ENCODE measurements at places on chromosomes 4 and X.
A peak's percentile ranks its signal among the peaks of the same experiment; 100 is the strongest.

GRCh38 chr4:5292101-5292500, 240.8 kb downstream of the STK32B start:
- no peak for DNase-seq

GRCh38 chr4:17058916-17059741, 160.7 kb upstream of the LDB2 start:
- no peak for DNase-seq

- DNase-seq, result peak; percentile 14
Measured at GRCh38 chr4:153318696-153319320, 25.7 kb upstream of the MND1 start.

- DNase-seq, result no peak
Measured at GRCh38 chrX:39425124-39425806, 624.0 kb downstream of the MID1IP1 start.

- DNase-seq, result no peak
Measured at GRCh38 chr4:125719987-125720386, 405.2 kb downstream of the FAT4 start.

DNA sequence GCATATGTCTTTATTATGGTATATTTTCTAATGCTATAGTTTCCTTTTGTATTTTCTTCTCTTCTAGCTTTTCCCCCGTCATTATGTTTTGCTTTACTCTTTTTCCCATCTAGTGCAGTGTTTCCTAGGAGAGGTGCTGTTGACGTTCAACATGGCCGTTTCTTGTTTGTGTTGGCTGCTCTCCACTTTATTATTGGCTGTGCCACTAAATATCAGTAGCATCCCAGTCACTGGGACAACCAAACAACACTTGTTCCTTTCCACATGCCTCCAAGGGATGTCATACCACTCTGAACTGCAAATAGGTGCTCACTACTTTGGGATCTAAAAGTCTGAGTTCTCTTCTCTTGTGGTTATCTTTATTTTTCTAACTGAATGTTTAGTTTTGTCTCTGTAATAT, 26.5 kb downstream of the GBA3 start:
- no peak for DNase-seq

- no peak for DNase-seq
Measured at GRCh38 chr4:37138789-37139188, 105.8 kb upstream of the NWD2 start.

DNA sequence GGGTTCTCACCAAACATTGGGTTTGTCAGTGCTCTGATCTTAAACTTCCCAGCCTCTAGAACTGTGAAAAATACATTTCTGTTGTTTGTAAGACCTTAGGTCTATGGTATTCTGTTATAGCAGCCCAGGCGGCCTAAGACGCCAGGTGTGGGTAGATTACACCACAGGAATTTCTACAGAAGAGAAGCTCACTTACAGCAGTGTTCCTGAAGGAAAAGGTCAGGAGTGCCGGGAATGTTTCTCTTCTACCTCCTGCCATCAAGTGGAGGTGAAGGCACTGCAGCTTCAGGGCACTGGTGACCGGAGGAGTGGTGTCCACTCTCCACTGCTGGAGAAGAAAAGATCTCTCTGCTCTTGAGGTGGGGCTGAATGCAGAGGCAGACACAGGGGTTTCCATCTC, 45.7 kb downstream of the FHDC1 start:
- no peak for DNase-seq

- no peak for DNase-seq
Measured at GRCh38 chr4:180190382-180190781, 2052.8 kb upstream of the TENM3 start.

- no peak for DNase-seq
Measured at GRCh38 chr4:2598511-2599303, 62.3 kb downstream of the FAM193A start.

DNA sequence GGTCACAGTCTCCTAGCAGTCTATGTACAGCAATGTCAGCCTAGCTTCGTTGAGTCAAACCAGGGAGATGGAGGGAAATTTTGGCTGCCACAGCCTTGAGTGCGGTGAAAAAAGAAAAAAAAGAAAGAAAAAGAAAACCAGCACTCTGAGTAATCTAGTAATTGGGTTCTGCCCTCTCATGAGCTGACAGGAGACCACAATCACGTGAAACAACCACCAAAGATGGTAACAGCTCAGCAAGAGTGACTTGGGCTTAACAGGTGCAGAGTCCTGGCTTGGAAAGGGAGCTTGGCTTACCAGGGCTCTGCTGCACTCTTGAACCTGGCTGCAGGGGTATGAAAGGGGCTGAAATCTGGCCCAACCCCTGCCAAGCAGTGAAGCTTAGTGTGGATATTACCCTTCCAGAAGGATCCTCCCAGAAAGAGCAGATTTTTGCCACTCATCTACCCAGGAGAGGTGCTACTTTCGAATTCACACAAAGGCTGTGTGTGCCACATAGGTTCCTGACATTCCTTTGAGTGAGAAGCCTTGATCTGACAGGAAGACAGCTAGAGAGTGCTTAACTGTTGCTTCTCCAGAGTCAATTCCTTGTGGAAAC, 350.3 kb downstream of the PTTG2 start:
- DNase-seq, result no peak

DNA sequence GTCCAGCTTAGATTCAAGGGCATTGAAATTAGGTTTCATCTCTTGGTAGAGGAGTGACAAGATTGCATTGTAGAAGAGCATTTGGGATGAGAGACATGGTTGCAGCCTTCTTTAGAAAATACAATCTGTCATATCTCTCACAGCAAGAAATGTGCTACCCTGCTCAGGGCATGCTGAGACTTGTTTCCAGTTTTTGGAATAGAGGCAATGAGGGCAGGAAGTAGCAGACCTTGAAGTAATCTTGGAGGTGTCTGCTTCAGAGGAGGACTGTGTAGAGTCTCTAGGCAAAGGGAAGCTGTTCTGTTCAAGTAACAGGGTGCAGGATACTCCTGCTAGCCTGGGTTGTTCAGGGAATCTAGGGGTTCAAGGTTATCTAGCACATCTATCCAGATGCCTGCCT, 116.1 kb upstream of the ZNF827 start:
- no peak for DNase-seq

GRCh38 chrX:124805486-124805885, 459.1 kb downstream of the SH2D1A start:
- DNase-seq, result no peak

DNA sequence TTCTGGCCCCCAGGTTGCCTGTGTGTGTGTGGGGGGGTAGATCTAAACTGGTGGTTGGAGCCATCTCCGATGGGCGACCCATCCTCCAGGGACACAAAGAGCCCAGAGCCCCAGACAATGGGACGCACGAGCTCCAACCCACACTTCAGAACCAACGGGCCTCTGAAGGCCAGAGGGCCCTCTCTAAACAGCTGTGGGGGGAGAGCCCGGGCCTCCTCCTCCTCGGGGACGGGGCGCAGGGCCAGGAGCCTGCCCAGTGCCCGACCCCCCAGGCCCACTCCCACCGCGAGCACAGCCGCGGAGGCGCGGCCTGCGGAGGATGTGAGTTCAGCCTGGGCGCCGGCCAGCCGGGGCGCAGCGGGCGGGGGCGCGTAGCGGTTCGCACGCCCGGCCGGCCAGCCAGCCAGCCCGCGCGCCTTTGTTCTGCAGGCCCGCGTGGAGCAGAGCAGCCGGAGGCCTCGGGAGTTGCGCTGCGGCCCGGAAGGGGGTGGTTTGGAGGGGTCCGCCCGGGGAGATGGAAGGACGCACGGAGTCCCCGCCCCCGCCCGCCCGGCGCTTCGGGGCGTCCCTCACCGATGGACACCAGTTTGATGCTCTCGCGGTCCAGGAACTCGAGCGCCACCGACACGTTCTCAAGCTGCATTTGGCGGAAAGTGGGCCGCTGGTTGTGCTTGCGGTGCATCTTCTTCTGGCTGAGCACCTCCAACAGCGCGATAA, 4.0 kb downstream of the FLNA start:
- DNase-seq, result no peak
